CD4-positive, alpha-beta T cell treated with Interleukin-15 for 1 hour (primary cell): ENCODE measurements at places on chromosomes 5 and 9.

DNA sequence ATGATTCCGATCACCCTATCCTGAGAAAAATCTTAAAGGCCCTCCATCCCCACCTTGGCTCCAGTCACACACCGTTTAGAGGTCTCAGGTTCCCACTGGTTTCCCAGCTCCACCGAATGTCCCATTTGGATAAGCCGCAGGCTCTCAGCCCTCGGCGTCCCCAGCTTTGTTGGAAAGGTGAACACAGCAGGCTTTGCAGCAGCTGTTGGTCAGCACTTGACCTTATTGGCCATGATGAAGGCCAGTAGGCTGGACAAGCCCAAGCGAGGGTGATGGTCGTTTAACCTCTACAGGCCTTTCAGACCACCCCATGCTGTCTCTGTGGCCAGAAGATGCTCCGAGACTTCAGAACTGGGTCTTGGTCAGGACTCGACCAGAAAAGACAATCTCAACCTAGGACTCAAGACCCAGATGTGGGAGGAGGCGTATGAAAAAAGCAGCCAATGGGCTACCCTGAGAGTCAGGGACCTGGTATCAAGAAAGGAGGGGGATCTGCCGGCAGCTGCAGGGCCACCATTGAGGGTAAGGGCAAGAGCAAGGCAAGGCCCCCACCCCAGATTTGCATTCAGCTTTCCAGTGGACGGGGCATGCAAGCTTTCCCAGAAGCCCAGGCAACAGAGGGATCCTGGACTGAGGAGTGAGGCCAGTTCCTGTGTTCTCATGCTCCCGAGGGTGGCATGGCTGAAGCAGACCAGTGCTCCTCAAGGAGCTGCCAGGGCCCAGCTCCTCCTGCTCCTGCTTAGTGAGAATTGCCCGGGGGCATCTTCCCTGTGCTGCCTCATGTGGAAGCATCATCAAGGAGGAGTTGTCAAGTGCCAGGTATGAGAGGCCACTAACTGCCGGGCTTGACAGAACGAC, 13.4 kb downstream of the UBE2QL1 start:
- no peak for DNase-seq

DNA sequence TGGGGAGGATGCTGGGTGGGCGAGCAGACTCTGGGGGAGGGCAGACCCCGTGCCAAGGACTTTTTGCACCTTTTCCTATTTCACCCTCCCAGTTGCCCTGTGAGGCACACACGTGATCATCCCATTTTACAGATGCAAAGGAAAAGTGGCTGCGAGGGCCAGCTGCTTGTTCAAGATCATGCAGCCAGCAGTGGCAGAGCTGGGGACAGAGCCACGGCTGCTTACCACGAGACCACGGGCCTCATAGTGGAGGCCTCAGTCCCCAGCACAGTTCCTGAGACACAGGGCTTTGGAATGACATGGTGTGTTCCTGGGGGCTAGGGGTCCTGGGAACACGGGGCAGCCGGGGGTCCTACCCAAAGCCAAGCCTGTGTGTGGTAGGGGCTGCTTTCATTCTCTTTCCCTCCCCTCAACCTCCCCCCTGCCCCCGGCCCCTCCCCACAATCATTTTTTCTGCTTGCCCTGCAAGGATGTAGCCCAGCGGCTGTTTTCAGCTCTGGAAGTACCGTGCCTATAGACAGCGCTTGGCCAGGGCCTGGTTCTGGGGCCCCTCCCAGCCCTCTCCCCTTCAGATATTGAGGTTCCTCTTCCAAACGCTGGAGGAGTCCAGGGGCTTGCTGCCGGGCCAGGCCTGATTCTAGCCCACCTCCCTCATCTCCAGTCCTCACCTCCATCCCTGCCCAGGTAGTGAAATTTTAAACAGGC, 58.5 kb upstream of the IER5L start:
- no peak for DNase-seq

GRCh38 chr5:33582417-33582816, 141.7 kb downstream of the TARS1 start:
- DNase-seq = no peak

DNA sequence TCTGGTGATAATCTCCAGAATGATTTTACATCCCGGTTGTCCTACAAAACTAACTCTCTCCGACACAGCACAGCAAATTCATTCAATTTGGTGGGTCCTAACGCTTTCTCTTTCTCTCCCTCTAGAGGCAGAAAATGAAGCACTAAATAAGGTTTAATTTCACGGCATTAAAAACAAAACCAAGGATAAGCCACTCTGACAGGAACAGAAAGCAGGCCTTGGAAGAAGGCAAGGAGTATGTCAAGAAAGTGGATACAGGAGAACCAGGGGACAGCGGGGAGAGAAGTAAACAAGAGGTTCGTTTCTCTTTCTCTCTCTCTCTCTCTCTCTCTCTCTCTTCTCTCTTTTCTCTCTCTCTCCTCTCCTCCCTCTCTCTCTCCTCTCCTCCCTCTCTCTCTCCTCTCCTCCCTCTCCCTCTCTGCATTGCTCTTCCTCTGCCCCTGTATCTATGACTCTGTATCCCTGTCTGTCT, 49.8 kb downstream of the EBF1 start:
- DNase-seq = no peak

DNA sequence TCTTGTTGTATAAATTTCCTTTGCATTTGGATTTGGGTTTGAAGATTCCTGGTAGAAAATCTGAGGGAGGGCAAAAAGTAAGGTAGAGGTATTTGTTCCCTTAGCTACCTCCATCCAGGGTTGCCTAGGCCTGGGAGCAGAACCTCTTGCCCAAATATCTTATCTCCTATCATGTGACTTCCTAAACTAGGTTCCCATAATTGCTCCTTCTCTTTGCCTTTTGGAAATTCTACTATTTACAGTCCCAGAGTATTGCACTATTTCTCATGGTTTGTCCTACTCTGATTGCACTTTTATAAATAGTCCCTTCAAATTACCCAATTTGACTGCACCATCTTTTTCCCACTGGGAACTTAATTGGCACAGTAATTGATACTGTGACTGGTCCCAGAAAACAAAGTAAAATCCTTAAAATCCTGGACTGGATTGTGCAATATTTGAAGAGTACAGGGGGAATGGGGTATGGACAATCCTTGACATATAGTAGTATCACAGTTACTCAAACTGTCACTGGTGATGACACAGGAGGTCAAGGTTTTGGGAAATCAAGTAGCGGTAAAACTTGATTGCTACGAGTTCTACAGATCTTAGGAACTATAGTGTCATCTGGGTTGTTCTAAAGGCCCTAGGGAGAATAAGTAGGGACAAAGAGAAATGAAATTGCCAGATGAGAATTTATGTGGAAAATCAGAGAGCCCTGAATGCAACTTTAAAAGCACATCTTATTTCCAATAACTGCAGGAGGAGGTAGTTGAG, 31.5 kb upstream of the TMED7 start:
- DNase-seq = no peak

- no peak for DNase-seq
Observed at GRCh38 chr9:105281926-105282325, 37.5 kb downstream of the SLC44A1 start.

GRCh38 chr5:88734983-88735382, 148.0 kb downstream of the MEF2C start:
- DNase-seq = no peak

DNA sequence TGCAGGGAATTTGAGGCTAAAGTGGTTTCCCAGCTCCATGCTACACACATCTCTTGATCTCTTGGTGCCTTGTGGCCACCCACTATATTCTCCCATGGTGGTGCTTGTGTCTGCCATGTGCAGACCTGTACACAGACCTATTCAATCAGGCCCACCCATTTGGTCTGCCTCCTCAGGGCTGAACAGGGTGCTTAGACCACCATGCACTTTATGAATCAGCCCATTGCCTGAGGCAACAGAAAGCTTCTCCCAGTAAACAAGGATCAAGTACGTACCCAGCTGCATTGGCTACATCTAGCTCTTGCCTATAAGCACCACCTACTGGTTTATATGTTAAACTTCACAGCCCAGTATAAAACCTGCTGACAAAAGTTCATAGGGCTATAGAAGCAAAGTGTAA, 664.3 kb upstream of the EDIL3 start:
- no peak for DNase-seq

GRCh38 chr5:177133853-177134696, 502 bp downstream of the NSD1 start:
- DNase-seq = peak; percentile 41

DNA sequence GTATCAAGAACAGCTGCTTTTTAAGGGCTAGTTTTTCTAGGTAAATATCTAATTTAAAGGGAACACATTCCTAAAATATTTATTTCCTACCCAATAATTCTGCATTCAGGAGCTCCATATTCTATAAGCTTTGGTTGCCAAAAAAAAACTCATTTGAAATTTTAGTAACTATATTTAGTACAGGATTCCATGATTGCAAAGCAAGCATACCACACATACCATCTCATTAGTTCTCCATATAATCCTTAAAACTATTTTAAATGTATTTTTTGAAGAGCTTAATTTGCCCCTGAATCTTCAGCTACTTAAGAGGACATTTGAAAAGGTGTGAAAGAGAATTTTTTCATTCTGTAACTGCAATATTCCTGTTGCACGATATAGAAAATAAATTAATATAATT, 877.0 kb downstream of the NR2F1-AS1 start:
- DNase-seq = no peak

DNA sequence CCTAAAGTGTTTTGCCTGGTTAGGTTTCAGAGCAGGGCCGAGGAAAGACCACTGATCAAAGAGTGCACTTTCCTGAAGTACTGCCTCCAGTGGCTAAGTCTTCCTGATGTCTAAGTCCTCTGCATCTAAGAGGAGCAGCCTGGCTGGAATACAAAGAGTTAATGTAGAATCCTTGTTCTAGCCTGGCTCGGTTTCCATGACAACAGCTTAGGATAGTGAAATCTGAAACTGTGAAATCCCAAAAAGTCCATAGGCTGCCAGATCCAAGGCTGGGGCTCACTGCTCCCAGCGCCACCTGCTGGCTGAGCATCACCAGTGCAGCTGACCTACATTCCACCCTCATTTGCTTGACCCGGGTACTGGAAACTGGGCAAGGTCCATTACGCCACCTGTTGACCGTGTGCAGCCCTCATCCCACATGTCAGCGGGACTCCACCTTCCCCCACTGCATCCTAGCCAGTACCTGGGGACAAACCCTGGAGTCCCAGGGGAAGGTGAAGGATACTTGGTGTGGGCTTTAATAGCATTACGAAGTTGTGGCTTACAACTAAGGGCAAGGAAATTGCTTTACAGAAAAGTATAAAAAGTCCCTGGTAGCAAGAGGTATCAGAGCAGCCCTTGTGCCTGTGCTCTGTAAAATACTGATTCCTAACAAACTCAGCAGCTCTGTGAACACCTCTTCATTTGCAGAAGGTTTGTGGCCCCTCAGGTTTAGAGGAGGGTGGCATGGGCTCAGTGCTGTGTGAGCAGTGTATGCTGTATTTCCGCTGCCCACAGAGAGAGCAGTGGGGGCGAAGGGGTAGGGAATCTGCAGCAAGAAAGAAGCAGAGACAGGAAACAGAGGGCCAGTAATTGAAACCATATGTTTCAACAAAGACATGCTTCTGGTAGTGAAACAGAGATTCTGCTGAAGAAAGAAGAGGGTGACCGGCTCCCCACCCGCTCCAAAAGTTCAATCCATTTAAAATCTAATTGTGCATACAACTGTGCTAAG, 36.0 kb downstream of the PCDHGC5 start:
- DNase-seq = peak; percentile 58

DNA sequence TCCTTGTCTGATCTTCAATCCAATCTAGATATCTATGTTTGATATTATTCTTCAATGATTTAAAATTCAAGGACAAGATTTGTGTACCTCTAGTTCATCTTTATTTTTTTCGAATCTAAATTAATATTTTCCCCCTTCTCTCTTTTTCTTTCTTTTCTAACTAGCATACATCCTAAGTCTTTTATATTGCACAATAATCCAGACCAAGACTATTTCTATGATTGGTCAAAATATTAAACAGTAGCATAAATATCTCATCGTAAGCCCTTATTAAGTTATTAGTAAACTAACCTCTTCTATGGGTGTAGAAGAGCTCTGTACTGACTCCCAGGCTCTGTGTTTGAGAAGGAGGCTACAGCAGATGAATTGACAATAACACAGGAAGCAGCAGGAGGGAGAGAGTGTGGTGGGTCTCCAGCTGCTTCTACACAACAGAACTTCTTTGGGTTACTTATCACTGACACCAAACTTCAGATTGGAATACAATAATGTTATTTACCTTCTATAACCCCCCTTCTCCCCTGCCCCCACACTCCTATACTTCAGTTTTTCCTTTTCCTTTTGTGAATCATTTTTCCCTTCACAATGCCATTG, 11.9 kb upstream of the PLCXD3 start:
- no peak for DNase-seq

- DNase-seq = no peak
Observed at GRCh38 chr5:68707575-68707974, 386.2 kb upstream of the SLC30A5 start.

GRCh38 chr9:123400926-123401503, 45.0 kb downstream of the CRB2 start:
- DNase-seq = no peak

- no peak for DNase-seq
Observed at GRCh38 chr5:176394881-176395675, 6.5 kb downstream of the HIGD2A start.

- no peak for DNase-seq
Observed at GRCh38 chr9:77912895-77913693, 118.5 kb downstream of the GNAQ start.

DNA sequence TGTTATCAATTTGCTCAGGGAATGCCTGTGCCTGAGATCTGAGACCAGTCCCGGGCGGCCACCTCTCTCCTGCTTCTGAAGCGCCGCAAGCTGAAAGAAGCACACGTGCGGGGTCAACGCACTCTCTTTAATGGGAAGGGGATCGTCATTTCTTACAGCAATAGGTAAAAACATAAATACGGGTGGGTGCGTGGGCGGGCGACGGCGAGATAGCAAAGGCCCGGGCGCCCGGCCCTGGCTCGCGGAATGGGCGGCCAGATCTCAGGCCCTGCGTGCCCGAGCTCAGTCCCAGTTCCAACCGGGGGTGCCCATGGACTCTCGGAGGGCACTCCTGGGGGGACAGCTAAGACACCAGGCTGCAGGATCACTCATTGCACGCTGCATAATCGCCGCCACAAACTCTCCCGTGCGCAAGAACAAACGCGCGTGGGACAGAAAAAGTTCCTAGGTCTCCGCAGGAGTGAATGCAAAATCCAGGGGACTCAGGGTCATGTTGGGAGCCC, 3.0 kb downstream of the NKX2-5 start:
- DNase-seq = no peak

- DNase-seq = no peak
Observed at GRCh38 chr5:148205044-148205806, 2.4 kb downstream of the SPINK6 start.
